ENCODE measurements at places on chromosomes 16 and 17. TPM values are rescaled to one million over a fixed set of nuclear protein-coding genes. Genes with fewer than 3 reads are reported as not detected.

MAP2K6 gene
- total RNA-seq, result 2.6 TPM

IL17C gene
- total RNA-seq, result 1.5 TPM

OR4D1 gene
- 0.39 TPM for total RNA-seq

TLCD2 gene
- total RNA-seq, result 1.2 TPM

KRTAP17-1 gene
- total RNA-seq, result not detected

ZNRF1 gene
- 90.4 TPM for total RNA-seq

SLFN12L gene
- 1.0 TPM for total RNA-seq

PRSS21 gene
- total RNA-seq, result 62.5 TPM

DNA sequence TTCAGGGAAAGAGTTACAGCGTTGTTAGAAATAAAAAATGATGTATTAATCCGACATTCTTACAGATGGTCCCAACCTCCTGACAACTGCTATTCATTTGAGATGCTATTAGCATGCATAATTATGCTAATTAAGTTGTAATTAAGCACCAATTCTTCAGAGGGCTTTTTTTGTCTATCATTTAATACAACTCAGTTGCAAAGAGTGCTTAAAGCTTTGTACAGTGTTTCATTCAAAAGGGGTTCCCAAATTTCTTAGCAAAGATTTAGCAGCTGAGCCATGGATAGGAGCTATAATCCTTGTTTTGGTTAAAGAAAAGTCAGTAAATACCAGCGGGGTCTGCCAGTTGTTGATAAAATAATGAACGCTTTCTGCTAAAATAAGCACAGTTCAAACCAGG, 150.7 kb upstream of the DYNLRB2 start:
- H3K4me3 ChIP-seq, result no peak overlapping the region

- H3K27ac ChIP-seq, result no peak within 1 kb of the TSS
- no peaks in the 10 kb centered on the region for H3K36me3 ChIP-seq
- peak; percentile 77 for DNase-seq
- no peak within 1 kb of the TSS for H3K4me3 ChIP-seq
- H3K27me3 ChIP-seq, result no peaks in the 10 kb centered on the region
Observed at GRCh38 chr16:2210386-2211365, at the start of gene BRICD5. Gene BRICD5, minus strand, starts transcription at chr16:2210863. Its CDS starts 30 bp downstream, at chr16:2210833.

- H3K36me3 ChIP-seq, result no peaks in the 10 kb centered on the region
- DNase-seq, result no peak
- no peaks in the 10 kb centered on the region for H3K27me3 ChIP-seq
Observed at GRCh38 chr16:15879255-15879811, 9.1 kb downstream of the CEP20 start.

GRCh38 chr16:78890373-78890895, 710.1 kb downstream of the MAF start:
- H3K27me3 ChIP-seq, result no peaks in the 10 kb centered on the region
- H3K36me3 ChIP-seq, result no peaks in the 10 kb centered on the region
- H3K4me1 ChIP-seq, result no peaks in the 10 kb centered on the region
- no peak overlapping the region for H3K4me3 ChIP-seq
- no peak for DNase-seq

- no peaks in the 10 kb centered on the region for H3K27me3 ChIP-seq
- no peak overlapping the region for H3K27ac ChIP-seq
- no peaks in the 10 kb centered on the region for H3K4me1 ChIP-seq
- H3K4me3 ChIP-seq, result no peak overlapping the region
- DNase-seq, result no peak
Observed at GRCh38 chr17:6254036-6254435, 180.9 kb downstream of the AIPL1 start.

- no peak overlapping the region for H3K27ac ChIP-seq
- no peak for DNase-seq
- no peaks in the 10 kb centered on the region for H3K27me3 ChIP-seq
- H3K36me3 ChIP-seq, result no peaks in the 10 kb centered on the region
- H3K4me3 ChIP-seq, result no peak overlapping the region
- H3K4me1 ChIP-seq, result peaks cover 5% of the 10 kb centered on the region
Observed at GRCh38 chr17:27995554-27995953, 46.9 kb upstream of the NLK start.

GRCh38 chr17:4425398-4425797, 8.3 kb upstream of the SPNS3 start:
- no peaks in the 10 kb centered on the region for H3K36me3 ChIP-seq
- H3K4me3 ChIP-seq, result no peak overlapping the region
- no peak for DNase-seq
- no peaks in the 10 kb centered on the region for H3K4me1 ChIP-seq
- no peak overlapping the region for H3K27ac ChIP-seq
